ENCODE measurements at places on chromosomes 4 and X.

- H3K4me3 ChIP-seq, result no peak overlapping the region
Observed at GRCh38 chr4:22385611-22386011, 130.3 kb downstream of the ADGRA3 start.

- no peaks in the 10 kb centered on the region for H3K27me3 ChIP-seq
- no peak overlapping the region for H3K27ac ChIP-seq
- H3K4me1 ChIP-seq, result no peaks in the 10 kb centered on the region
- H3K4me3 ChIP-seq, result no peak overlapping the region
- no peaks in the 10 kb centered on the region for H3K36me3 ChIP-seq
Observed at GRCh38 chr4:105194328-105195231, 47.9 kb downstream of the TET2 start.

DNA sequence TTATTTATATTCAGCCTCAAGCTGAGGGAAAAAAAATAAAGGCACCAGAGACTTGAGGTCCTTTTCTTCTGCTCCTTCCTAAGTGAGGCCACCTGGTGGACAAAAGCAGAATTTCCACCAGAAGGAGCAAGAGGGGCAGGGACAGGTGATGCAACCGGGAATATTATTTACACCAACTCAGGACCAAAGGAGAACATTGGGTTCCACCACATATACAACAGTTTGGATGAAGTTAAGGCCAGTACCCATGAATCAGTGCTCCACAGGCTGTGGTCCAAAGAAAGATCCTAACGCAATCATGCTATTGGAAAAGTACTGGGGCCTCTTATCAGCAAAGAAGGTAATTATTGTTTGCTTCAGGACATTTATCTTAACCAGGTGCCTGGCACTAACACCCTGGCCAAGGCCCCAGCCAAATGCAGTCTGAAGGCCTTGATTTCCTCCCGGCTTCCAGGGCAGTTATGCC is 57.4 kb downstream of the TSC22D3 start:
- H3K4me1 ChIP-seq, result peaks cover 39% of the 10 kb centered on the region
- H3K27ac ChIP-seq, result peak overlapping the region; percentile 99
- no peaks in the 10 kb centered on the region for H3K27me3 ChIP-seq
- no peak for DNase-seq
- H3K4me3 ChIP-seq, result no peak overlapping the region

- no peaks in the 10 kb centered on the region for H3K36me3 ChIP-seq
- H3K4me3 ChIP-seq, result no peak overlapping the region
- no peak overlapping the region for H3K27ac ChIP-seq
- no peak for DNase-seq
- no peaks in the 10 kb centered on the region for H3K27me3 ChIP-seq
Observed at GRCh38 chrX:69429339-69430015, 74.6 kb upstream of the NALF2 start.

All from T-cell (primary cell).